IMR-90 (cell line): ENCODE measurements at places on chromosomes 4 and X. TPM values are rescaled to one million over a fixed set of nuclear protein-coding genes. Genes with fewer than 3 reads are reported as not detected.

Gene GSX2
- total RNA-seq, result not detected in 2 replicates

- DNase-seq, result peak; percentile 75
Measured at GRCh38 chr4:30754021-30754420, 33.9 kb downstream of the PCDH7 start.

Gene TEX13C
- total RNA-seq, result not detected in 2 replicates

Gene AMOT
- total RNA-seq, result 5.3 and 9.1 TPM in 2 replicates

DNA sequence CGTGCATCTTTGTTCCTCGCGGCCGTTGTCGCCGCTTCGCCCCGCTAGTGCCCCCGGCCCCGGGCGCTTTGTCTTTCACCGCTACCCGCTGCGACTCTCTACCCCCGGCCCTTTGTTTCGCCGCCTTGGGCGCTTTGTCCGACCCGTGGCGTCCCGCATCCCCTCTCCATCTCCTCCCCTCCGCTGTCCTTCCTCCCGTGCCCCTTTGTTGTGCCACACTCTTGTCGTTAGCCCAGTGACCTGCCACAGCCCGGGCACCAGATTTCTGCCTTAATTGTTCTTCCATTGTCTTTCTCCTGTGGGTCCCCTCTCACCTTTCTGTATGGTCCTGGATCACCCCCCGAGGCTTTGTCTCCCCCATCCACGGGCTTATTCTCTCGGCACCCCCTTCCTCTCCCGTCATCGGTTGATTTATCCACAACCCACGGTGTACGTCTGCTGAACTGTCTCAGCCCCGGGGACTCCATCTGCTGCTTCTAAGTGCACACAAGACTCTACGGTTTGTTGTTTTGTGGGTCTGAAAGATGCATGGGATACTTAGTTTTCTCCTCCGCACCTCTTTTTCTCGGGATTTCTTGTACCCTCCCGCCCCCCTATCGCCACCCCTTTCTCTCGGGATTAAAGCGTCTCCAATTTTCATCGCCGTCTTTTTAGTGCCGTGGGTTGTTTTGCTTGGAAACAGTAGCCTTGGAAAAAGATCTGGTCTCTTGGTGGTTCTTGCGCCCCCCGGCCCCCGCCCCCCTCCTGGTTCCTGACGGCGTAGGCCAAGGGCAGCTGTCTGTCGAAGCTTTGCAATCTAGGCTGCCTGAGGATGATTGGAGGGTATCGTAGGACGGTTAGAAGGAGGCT lies 783 bp downstream of the RBPJ start:
- DNase-seq, result peak; percentile 41

Gene UGT2B17
- not detected in 2 replicates for total RNA-seq

DNA sequence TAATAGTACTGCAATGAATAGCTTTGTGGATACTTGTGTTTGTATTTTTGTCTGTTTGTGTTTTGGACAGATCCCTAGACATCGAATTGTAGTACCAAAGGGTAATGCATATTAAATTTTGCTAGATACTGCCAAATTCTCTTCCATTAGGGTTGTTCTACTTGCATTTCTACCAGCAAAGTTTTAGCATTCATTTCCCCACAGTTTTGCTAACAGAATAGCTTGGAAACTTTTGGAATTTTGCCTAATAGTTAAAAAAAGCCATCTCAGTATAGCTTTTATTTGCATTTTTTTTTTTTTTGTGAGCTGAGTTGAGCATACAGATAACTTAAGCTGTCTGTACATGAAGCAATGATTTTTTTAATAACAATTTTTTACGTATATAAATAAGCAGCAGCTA lies 1084.9 kb downstream of the ADGRL3 start:
- no peak for DNase-seq

DNA sequence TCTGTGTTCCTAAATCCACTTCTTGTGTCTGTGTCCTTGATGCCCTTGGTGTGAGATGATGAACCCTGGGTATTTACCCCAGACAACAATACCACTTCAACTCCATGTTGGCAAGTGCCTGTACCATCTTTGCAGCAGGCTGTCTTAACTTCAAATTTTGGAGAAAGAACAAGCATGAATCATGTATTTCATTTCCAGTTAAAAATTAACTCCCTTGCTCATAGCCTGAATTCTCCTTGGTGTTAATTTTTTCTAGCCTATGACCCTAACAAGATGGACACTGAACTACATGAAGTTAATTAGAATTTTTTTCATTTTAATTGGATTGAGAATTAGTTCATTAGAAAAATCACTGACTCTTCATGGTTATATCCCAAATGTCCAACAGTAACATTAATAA lies 267.8 kb upstream of the INTU start:
- no peak for DNase-seq

Gene CCDC110
- 0.90 and 1.4 TPM in 2 replicates for total RNA-seq

DNA sequence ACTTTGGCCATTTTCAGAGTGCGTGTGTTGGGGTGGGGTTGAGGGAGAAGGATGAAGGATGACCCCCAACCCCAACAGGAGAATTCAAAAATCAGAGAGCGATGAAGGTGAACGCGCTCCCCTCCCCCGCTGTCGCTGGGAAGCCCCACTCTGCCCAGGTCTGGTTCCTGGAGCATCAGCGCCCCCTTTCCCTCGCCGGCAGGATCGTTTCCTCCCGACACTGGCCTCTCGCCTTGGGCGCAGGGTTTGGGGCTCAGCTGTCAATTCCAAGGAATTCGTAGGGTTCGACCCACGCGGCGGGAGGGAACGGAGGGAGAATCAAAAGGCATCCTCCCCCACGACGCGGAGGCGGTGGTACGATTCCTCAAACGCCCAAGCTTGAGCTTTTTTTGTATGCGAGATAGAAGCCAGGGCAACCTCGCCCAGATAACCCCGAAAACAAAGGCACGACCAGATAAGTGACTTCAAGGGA lies 1.0 kb upstream of the PDGFRA start:
- DNase-seq, result peak; percentile 82

DNA sequence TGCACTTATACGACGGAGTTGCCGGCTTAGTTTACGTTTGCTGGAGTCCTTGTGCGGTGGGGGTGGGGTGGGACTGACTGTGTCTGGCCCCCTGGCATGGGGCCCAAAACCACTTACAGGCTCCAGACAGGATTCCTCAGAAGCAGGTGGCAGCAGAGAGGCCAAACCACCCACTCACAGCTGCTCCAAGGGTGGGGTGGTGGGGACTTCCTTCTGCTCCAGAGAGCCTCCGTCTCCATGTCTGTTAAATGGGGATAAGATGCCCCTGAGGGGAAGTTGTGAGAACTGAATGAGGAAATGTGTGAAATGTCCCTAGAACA lies 36.7 kb downstream of the PSAPL1 start:
- DNase-seq, result peak; percentile 59

- DNase-seq, result no peak
Measured at GRCh38 chrX:10433296-10433965, 187.0 kb downstream of the MID1 start.

DNA sequence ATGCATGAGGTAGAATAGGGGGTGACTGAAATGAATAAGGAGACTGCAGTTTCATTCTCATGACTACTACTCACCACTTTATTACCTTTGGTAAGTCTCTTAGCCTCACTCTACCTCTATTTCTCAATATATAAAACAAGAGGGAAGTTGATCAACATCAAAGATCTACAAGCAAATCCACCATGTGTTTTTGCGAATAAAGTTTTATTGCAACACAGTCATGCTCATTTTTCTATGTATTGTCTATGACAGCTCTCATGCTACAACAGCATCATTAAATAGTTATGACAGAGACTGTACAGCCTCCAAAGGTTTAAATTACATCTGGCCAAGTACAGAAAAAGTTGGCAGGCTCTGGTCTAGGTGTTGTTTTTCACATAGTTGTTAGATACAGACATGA lies 72.6 kb upstream of the CPEB2 start:
- no peak for DNase-seq

GRCh38 chr4:2159931-2160330 lies 82.0 kb downstream of the HAUS3 start:
- peak; percentile 13 for DNase-seq

Gene FAT1
- total RNA-seq, result 464 and 519 TPM in 2 replicates

DNA sequence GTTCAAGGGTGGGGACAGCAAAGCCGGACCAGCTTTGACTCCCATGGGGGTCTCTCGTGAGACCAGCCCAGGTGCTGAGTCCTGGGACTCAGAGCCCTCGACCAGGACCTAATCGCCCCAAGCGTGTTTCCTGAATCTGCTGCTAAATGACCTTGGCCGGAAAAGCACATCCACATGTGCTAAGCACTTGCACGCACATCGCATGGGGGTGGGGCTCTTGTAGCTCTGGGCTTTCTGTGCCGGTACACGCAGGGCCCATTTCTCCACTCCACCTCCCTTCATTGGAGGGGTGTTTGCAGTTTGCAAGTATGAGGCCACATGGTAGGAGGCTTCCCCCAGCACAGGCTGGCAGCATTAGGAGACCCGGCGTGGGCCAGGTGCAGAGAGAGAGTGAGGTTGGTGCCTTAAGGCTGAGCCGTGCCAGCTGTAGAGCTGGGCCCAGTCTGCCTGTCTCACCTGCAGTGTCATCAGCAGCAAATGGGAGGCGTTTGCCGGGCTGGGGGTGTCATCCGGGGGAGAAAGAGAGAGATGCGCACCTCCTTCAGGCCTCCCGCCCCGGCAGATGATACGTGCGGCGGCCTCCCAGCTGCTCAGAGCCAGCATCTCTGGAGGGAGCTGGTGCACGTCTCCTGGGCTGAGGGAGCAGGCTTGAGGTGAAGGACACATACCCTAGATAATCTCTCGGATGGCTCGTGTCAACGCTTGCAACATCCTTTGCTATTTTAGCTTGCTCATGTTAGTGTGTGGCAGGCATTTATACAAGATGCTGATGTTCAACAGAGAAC lies 45.2 kb upstream of the CLCN4 start:
- DNase-seq, result peak; percentile 14

Gene ABLIM2
- total RNA-seq, result under 0.01 TPM in 2 replicates

GRCh38 chr4:70992391-70992881 lies 1.0 kb upstream of the DCK start:
- no peak for DNase-seq

GRCh38 chr4:8212622-8213021 lies 13.5 kb downstream of the SH3TC1 start:
- DNase-seq, result no peak

Gene BRS3
- total RNA-seq, result not detected in 2 replicates
